ENCODE measurements at places on chromosomes 5 and 9.

GRCh38 chr5:88694023-88694679, 188.8 kb downstream of the MEF2C start:
- DNase-seq = no peak

DNA sequence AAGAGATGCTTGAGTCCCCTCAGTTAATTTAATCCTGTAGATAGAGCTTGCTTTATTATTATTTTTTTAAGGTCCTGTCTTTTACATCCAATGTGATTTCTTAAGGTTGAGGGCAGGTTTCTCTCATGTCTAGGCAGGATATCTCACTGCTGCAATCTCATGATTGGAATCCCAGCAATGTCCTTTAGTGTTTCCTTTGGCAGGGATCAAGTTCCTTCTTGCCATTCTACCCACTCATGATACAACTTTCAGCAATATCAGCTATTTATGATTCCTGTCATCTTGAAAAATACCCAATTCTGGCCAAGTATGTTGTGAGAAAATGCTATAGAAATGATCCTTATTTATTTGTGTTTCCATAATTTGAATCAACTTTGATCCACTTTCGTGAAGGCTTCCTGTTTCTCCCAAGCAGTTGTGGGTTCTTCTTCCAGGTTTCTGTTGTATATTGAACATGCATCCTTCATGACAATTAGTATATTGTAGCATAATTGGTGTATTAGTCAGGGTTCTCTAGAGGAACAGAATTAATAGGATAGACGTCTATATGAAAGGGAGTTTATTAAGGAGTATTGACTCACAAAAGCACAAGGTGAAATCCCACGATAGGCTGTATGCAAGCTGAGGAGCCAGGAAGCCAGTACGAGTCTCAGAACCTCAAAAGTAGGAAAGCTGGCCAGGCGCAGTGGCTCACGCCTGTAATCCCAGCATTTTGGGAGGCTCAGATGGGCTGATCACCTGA, 18.4 kb upstream of the VPS13A start:
- no peak for DNase-seq

DNA sequence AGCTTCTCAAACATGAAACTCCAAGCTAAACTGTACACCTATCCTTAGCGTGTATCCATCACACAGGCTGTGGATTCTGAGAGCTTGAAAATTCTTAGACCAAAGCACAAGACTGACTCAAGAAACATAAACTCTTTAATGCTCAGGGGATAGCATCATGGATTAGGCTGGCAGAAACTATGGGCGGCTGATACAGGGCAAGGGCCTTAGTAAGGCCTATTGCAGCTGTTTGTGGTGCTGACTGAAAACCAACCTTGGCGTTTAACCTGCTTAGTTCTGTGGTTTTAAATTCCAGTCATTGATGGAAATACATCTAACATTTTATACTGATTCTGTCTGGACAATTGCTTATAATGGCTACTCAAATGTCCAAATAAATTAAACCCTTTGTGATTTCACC, 183.7 kb downstream of the TLR4 start:
- no peak for DNase-seq

DNA sequence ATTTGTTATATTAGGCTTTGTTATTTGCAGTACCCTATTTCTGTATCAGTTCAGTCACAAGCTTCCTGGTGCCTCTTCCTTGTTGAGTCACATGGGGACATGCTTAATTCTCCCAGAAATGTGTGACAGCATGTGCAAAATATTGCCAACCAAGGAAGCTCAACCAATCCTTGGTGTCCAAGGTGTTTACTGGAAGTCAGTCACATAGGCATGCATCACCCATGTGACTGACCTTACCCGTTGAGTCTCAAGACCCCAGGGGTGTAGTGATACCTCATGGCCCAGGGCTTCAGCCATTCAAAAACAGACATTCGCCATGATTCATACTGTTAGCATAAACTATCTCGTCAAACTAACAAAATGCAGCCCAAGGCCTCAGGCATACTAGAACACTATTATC, 9.3 kb upstream of the ANKDD1B start:
- peak; percentile 88 for DNase-seq

GRCh38 chr5:30838936-30839496, 354.5 kb upstream of the CDH6 start:
- peak; percentile 26 for DNase-seq

GRCh38 chr5:473551-474192, 30.7 kb downstream of the EXOC3 start:
- DNase-seq = no peak

GRCh38 chr5:76714751-76715485, 1.0 kb upstream of the F2R start:
- no peak for DNase-seq

GRCh38 chr9:100216178-100216787, 117.2 kb downstream of the INVS start:
- DNase-seq = peak; percentile 5

DNA sequence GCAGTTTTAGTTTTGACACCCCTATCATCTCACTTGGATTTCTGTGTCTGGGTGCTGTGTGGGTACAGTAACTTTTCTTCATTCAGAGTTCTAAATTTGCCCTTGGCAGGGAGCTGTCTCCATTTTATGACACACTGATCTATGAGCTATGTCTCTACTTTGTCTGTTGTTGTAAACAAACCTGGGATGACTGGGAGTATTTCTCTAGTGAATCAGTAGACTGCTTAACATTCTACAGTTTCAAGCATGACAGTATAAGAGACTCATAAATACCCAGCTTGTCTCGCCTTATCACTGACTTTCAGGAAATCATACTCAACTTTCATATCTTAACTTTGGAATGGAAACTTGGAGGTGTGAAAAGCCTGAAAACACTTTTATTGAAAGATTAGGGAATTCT, 212.1 kb upstream of the NUDT12 start:
- peak; percentile 5 for DNase-seq

Measured in Caki2 (cell line).